ENCODE measurements at places on chromosomes 11 and 22.

DNA sequence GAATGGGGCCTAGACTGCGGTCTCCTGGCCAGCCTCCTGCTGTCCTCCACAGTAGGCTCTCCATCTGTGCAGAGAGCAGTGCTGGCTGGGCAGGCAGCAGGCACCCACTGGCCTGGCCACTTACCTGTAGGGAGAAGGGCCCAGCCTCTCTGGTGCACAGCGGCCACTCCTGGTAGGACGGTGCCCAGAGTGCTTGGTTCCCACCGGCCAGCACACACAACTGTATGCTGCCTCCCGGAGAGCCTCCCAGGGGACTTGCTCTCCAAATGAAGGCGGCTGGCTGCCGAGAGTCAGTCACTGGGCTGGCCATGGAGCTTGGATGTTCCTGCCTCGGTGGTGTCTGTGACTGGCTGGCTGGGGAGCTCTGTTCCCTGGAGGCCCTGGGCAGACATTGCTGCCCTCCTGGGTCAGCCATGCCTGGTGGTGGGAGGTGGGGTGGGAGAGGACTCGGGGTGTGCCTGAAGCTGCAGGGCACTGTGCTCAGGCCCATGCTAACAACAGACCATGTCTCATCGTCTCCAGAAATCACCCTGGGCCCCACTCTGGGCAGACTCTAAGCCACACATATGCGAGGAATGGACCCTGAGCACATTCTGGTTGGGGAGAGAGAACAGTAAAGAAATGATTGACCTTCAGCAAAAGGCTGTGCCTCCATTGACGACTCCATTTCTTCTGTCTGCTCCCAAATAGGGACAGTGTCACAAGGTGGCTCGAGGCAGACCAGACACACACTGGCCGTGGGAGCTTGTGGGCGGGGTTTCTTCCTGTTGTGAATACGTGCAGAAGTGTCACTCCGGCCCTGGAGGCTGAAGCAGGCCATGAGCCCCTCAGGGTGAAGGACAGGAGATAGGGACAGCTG lies 350.8 kb downstream of the TBC1D22A start:
- no peak for DNase-seq

- peak; percentile 26 for DNase-seq
Observed at GRCh38 chr11:132256528-132257279, 886.3 kb downstream of the NTM start.

GRCh38 chr22:42473484-42474193 lies 41.4 kb upstream of the NFAM1 start:
- DNase-seq = peak; percentile 79

GRCh38 chr22:31094021-31094551 lies 13.0 kb downstream of the SMTN start:
- DNase-seq = peak; percentile 54

DNA sequence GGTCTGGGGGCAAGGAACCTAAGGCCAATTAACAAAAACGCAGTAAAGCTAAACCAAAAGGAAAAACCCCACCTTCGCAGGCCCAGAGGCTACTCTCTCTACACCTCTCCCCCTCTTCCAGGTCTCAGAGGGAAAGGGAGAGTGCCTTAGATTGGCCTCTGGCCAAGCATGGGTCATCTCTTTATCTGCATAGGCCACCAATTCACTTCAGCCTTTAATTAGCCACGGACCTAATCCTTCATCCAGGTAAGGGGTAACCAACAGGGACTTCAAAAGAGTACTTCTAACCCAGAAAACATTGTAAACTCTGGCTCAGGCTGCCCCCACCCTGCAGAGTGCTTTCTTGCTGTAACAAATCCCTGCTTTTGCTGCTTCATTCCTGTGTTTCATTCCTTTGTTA lies 9.4 kb downstream of the VSTM5 start:
- no peak for DNase-seq

DNA sequence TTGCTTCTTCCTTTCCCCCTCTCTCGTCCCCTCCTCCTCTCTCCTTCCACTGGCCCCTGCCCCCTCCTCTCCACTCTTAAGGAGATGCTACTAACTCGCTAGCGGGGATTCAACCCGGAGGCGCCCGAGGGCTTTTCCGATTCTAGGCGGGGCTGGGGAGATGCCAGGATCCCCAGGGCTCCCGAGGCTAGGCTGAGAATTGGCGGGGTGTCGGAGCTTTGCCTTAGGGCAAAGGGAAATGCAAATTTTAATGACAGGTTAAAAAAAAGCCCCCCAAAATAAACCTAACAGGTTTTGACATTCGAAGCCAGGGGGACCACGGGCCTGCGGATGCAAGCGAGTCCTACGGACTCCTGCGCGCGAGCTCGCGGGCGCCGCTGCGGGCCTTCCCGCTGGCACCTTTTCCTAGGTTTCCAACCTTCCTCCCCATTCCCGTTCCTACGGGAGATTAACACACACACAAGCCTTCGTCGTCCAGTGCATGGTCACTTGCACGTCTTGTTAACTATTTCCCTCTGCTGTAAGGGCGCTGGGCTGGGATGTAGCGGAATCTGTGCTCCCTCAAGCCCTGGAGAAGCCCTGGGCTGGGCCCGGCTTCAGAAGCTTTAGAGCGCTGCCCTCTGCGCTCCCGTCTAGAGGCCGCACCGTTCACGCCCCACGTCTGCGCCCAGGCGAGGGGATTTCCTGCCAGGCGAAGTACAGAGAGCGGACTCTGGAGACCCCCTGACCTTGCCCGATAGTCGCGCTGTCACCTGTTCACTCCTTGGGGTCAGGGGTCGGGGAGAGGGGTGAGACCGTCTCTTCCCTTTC lies 729 bp upstream of the ALX4 start:
- DNase-seq = no peak

DNA sequence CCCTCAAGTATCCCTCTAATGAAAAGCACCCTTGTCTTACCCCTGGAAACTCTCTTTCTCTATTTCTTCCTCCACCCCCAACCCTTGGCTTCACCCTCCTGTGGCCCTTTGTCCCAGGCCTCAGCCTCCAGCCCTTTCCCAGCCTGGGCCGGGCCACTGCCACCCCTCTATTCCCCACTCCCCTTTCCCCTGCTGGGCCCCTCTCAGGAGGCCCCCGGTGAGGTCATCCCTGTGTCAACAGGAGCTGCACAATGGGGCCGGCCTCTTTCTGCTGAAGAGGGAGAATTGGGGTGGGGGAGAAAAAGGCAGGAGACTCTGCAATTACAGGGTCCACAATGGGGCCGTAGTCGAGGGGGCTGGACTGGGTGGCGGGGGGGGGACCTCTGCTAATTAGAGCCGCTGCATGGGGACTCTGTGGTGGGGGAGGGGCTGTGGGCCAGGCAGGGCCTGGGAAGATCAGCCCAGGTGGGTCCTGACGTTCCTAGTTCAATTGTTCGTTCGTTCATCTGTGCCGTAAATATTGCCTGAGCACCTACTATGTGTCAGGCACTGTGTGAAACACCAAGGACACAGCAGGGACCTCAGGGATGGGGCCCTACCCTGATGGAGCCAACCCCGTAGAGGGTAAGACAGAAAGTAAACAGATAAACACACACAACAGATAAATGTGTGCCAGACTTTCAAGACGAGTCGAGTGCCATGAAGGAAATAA lies 18.5 kb upstream of the MPPED1 start:
- DNase-seq = no peak

GRCh38 chr11:121755191-121755590 lies 302.4 kb upstream of the SORL1-AS1 start:
- DNase-seq = no peak

- no peak for DNase-seq
Observed at GRCh38 chr11:43922744-43923405, 19.6 kb upstream of the C11orf96 start.

All from NCI-H1694 (cell line).